G401 (cell line): ENCODE measurements at places on chromosomes 5 and 9.

- DNase-seq = no peak
Observed at GRCh38 chr5:177176175-177176711, 42.7 kb downstream of the NSD1 start.

DNA sequence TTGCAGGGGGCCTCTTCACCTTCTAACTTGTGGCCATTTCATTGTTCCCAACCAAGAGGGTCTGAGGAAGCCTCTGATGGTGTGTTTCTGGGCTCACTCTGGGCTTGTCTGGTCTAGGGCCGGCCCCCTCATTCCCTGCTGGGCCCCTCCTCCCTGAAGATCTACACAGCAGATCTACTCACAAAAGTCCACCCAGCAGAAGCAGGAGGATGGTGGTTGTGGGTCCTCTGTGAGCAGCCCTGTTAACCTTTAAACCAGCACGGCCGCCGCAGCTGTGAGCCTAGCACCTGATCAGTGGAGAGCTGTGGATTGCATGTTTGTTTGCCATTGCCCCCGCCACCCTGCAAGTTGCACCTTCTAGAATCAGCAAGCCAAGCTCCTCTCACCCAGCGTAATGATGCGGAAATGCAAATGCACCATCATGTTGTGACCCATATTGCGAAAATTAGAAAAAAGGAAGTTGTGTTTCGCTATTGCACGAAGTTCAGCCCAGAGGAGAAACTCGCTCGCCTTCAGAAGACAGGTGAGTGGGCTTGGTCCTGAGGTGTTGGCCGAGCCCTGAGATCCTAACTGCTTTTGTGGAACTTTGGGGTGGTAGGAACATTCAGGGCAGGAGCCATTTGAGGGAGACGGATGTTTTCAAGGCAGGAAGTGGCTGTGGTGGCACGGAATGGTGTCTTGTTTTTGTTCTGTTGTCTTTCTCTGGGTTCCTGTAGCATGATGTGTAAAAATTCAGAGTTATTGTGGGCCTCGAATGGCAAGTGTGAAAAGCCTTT lies 16.7 kb downstream of the FGD3 start:
- no peak for DNase-seq

- DNase-seq = no peak
Observed at GRCh38 chr9:15149450-15149849, 157.6 kb downstream of the TTC39B start.

- DNase-seq = no peak
Observed at GRCh38 chr5:38009749-38010358, 170.0 kb upstream of the GDNF start.

- peak; percentile 73 for DNase-seq
Observed at GRCh38 chr5:172452398-172453205, 1.7 kb downstream of the SH3PXD2B start.

DNA sequence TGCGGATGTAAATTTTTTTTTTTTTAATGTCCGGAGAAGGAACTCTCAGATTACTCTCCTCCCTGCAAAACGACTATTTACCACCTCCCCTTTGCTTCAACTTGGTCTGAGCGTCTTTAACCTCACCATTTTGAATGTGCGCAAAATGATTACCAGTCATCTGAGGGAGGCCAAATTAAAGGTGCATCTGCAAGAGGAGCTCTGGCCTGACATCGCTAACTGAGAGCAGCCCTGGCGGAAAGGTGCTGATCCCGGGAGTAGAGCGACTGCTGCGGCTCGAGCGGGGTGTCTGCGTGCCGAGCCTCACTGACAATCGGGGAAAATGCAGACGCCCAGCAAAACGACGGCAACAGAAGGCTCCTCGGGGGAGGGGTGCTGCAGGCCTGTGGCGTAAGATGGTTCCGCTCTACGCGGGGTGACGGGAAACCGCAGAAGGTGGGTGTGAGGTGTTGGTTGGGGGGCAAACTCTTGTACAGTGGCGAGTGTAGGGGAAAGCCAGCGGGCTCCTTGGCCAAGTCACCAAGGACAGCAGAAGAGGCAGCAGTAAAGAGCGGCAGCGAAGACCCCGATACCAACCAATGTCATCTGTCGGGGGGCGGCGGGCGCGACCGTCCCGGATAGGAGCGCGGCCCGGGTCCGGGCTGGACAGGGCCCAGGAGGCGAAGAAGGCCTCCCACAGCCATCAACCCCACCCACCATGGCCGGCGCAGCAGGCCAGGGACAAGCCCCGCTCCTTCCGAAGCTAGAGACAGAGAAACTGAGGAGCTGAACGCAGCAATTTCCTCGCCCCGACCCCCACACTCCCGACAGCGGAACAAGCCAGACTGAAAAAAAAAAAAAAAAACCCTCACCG lies 557 bp downstream of the PJA2 start:
- peak; percentile 79 for DNase-seq

GRCh38 chr5:67910546-67910945 lies 305.0 kb upstream of the PIK3R1 start:
- no peak for DNase-seq

- no peak for DNase-seq
Observed at GRCh38 chr5:174311121-174311520, 265.6 kb downstream of the NSG2 start.

GRCh38 chr9:34600908-34601307 lies 11.0 kb downstream of the RPP25L start:
- no peak for DNase-seq

DNA sequence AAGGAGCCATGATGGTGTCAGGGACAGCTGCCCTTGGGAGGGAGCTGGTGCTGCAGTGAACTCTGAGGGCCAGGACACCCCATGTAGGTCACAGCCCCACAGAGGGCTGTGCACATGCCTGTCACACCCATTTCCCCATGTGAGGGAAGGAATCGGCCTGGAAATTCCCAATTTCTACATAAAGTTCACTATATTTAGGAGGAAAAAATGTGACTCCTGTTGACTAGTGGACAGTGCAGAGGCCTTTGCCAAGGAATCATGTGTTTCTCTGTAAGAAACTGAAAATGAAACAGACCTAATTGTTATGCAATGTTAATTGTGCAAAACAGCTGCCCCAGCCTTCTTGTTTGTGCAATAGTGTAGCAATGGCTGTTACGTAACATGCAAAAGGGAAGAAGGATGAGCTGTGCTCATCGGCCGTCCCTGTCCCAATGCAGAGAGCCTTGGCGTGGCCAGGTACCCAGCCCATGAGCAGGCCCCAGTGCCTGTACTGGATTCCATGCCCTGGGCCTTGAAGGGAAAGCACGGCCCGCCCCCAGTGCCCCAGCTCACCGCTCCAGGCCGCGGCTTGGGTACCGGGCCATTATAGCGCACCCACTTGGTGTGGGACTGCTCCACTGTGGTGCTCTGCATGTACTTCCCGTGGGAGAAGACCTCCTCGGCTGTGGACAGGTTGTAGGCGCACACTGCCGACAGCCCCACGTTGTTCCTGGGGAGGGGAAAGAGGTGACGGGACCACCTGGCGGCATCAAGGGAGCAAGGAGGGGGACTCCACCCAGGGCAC lies 70.0 kb downstream of the SECISBP2 start:
- no peak for DNase-seq

DNA sequence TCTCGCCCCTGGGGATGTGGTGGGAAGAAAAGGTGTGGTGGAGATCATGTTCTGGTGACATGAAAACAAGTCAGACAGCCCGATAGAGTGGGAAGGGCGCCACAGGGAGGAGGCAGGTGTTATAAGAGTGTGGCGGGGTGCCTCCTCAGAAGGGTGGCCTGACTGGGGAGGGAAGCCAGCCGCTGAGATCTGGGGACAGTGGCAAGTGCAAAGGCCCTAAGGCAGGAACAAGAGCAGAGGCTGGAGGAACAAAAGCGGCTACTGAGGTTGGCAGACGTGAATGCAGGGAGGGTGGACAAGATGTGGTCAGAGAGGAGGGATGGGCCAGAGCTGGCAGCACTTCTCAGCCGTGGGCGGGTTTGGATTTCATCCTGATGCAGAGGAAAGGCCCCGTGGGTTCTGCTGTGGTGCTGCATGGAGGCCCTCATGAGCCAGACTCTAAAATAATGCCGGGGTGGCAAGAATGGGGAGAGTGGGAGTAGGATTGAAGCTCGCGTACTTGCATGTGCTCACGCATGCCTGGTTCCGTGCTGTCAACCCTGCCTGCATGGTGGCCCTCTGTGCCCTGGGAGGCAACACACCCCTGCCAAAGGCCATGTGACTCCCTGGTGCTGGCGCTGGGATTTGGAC lies 89.2 kb downstream of the MVB12B start:
- DNase-seq = no peak

DNA sequence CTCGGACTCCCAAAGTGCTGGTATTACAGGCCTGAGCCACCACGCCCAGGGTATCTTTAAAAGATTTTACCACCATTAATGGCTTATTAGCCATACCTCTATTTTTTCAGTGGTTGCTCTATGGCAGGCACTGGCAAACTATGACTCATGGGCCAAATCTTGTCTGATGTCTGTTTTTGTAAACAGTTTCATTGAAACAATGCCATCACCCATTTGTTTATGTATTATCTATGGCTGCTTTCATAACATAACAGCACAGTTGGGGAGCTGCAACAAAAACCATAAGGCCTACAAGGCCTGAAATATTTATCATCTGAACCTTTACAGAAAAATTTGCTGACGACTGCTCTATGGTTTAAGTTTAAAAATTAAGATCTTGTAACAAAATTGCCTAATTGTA lies 66.8 kb downstream of the SLC38A9 start:
- DNase-seq = no peak

GRCh38 chr9:106414042-106414441 lies 448.9 kb upstream of the ZNF462 start:
- DNase-seq = no peak

DNA sequence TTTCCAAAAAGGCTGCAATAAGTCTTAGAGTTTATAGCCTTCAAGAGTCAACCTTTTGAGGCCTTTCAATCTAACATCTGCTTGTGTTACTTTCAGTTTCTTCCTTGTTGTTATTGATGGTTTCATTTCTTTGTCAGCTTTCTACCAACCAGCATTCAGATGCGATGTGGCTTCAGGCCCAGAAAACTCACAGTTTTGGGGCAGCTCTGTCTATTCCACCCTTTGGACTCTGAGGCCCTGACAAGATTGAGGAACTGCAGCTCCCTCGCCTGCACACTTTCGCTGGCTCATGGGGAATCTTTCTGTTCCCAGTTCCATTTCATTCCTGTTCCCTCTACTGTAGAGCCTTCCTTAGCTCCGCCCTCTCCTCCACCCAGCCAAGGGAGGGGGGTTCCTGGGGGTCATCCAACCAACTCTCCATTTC lies 13.3 kb upstream of the WHRN start:
- no peak for DNase-seq

DNA sequence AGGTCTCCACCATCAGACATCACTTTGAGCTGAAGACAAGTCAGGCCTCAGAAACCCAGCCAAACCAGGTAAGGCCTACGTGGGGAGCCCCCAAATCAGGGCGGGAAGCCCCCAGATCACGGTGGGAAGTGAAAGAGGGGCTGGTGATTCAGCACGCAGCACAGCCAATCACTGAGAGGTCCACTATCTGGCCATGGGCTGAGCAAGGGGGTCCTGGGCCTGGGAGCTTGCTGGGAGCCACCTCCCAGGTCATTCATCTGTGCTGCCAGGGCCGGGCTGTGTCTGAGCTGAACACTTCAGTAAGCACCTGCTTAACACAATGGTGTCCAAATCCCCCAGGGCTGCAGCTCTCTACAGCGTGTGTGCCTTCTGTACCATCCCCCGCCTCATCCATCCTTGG lies 15.5 kb downstream of the MED10 start:
- DNase-seq = no peak

GRCh38 chr5:51466214-51466613 lies 83.0 kb downstream of the ISL1 start:
- no peak for DNase-seq

DNA sequence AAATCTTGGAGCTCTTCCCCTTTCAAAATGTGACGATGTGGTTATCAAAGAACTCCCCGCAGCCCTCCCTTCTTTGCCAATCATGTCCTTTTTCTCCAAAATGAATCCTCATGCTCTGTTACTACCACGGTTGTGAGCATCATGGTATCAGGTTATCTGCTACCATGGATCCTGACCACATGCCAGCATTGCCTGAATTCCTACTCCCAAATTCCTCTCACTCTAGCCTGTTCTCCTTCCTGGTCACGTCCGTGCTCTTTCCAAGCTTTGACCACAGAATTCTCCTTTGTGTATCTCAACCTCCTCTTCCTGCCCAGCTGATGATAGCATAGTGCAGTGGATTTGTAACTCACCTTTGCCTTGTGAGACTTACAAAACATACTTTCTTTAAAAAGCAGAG lies 59.5 kb upstream of the FBXL7 start:
- DNase-seq = no peak

GRCh38 chr5:52915176-52915875 lies 73.8 kb upstream of the ITGA2 start:
- DNase-seq = peak; percentile 22

DNA sequence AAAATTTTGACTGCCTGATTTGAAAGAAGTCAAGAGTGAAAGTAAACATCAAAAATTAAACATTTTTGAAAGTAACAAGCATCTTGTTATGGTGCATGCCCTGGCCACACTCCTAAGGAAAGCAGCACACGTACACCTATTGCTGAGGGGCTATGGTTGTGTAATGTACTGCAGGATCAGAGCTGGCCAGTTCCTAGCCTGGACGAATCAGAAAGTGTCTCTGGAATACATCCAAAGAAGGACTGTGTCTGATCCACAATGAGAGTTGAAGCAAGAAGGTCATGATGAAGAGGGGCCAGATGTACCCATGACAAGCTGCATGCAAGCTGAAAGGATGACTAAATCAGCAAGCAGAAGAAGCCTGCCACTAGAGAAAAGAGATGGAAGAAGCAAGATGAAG lies 618.2 kb downstream of the TLE1 start:
- DNase-seq = no peak

DNA sequence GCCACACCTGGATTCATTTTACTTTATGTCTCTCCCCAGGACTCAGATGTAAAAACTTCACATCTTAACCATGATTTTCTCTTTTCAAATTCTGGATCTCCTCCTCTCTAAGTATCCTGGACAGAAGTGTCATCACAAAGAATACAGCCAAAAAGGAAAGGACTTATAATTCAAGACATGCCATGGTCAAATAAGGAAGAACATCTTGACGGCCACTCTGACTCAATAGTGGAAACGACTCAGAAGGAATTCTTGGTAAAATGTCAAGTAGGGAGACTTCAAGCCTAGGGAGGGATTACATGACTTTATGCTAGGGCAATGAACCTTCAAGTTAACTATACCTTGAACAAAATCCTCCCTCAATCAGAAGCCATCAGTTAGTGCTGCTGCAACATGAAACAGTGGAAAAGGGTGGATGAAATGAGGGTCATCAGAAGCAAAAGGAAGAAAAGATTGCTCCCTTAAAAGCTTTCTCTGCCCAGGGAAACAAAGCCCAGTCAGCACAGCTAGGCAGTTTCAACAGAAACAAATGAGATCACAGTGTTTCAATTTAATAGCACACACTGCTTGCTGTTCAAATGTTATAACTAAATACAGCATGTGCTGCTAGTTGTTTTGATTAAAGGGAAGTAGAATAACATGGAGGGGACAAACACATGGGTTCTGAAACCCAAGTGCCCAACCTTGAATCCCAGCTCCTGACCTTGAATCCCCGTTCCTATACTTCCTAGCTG lies 101.4 kb downstream of the LPAR1 start:
- DNase-seq = no peak
